Tibial artery (tissue), 4 donors: ENCODE measurements at places on chromosomes 7 and 10.

DNA sequence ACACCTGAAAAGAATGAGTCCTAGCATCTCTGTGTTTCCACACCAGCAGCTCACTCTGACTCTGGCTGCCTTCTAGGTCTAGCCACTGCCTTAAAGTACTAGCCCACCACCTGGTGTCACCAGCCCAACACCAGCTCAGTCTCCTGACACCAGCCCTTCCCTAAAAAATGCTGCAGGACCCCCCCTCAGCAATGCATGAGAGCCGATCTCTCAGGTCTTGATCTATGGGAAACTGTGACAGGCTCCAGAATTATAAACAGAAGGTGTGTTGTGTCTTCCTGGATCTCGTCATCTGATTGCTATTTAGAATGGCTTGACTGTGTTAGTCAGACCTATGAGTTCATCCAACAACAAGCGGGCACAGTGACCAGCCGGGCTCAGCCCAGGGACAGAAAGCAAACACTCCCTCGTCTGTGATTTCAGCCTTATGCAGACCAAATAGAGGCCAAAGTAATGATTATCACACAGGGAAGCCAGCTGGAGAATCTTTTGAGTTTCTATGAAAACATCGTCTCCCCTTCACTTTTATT lies 66.6 kb downstream of the CUBN start:
- H3K4me3 ChIP-seq = no peak overlapping the region
- H3K4me1 ChIP-seq = no peaks in the 10 kb centered on the region
- H3K27me3 ChIP-seq = no peaks in the 10 kb centered on the region
- no peaks in the 10 kb centered on the region for H3K36me3 ChIP-seq

- no peaks in the 10 kb centered on the region for H3K27me3 ChIP-seq
- no peaks in the 10 kb centered on the region for H3K36me3 ChIP-seq
- H3K4me3 ChIP-seq = no peak overlapping the region
- no peak for DNase-seq
Measured at GRCh38 chr10:2392145-2392812, 655.0 kb upstream of the ADARB2 start.

GRCh38 chr7:2860627-2861133 lies 16.6 kb upstream of the GNA12 start:
- H3K4me1 ChIP-seq = peaks cover 30% of the 10 kb centered on the region
- no peaks in the 10 kb centered on the region for H3K27me3 ChIP-seq

DNA sequence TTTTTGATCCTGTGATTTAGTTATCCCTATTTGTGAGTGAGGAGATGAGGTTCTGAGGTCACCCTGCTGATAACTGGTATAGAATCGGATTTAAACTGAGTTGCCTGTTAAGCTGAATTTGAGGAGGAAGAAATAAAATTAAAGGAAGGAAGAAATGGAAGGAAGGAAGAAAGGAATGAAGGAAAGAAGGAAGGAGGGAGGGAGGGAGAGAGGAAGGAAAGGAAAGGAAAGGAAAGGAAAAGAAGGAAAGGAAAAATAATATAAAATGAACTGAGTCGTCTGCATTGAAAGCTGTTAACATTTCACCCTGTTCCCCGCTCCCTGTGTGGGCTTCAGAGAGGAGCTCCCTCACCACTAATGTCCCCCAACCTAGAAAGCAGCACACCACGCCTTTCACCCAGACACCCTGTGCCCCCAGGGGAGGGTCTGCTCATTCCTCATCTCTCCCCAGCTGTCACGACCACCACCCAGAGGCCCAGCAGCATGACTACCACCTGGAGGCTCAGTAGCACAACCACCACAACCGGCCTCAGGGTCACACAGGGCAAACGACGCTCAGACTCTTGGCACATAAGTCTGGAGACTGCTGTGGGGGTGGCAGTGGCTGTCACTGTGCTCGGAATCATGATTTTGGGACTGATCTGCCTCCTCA lies 16.3 kb downstream of the PILRA start:
- H3K27me3 ChIP-seq = no peaks in the 10 kb centered on the region
- H3K36me3 ChIP-seq = no peaks in the 10 kb centered on the region
- no peak for DNase-seq
- no peak overlapping the region for H3K4me3 ChIP-seq
- H3K27ac ChIP-seq = no peak overlapping the region
- H3K4me1 ChIP-seq = no peaks in the 10 kb centered on the region

DNA sequence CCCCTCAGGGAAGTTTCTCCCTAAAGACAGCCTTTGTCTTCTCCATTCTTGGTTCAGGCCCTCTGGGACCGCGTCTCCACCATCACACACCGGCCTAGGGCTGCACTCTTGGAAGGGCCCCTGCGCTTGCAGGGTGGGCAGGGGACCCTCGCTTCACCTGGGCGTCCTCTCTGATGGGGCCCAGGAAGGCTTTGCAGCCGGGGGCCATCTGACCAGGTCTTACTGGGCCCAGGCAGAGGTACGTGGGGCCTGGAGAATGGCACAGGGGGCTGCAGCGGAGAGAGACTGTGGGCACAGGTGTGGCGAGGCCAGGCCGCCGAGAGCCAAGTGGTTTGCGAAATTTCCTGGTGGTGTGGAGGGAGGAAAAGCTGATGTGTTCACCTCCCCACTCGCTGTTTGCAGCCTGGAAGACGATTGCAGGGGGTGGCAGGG lies 44.4 kb downstream of the ALOX5 start:
- H3K27ac ChIP-seq = peak overlapping the region; percentile 68
- no peak for DNase-seq
- no peaks in the 10 kb centered on the region for H3K4me1 ChIP-seq
- H3K27me3 ChIP-seq = no peaks in the 10 kb centered on the region
- no peaks in the 10 kb centered on the region for H3K36me3 ChIP-seq
- peak overlapping the region; percentile 62 for H3K4me3 ChIP-seq

- no peaks in the 10 kb centered on the region for H3K4me1 ChIP-seq
- no peaks in the 10 kb centered on the region for H3K36me3 ChIP-seq
- H3K27ac ChIP-seq = no peak overlapping the region
- DNase-seq = no peak
Measured at GRCh38 chr7:2495418-2496299, 19.5 kb upstream of the GRIFIN start.

GRCh38 chr7:13850185-13850752 lies 139.2 kb downstream of the ETV1 start:
- no peaks in the 10 kb centered on the region for H3K4me1 ChIP-seq
- no peak for DNase-seq
- no peak overlapping the region for H3K4me3 ChIP-seq
- no peaks in the 10 kb centered on the region for H3K36me3 ChIP-seq

DNA sequence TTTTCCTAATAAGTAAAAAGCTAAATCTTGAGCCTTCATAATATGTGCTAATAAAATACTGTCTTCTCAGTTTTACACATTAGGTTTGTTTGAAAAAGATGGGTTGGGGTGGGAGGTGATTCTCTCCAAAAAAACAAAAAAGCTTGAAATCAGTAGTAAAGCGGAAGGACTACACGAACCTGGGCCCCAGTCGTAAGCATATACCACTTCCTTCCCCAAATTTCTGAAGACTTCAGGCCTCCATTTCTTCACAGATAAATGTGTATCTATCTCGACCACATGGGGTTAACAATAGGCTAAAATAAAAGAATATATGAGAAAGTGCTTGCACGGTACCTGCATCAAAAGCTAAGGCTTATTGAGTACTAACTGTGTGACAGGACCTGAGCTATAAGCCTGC lies 51.6 kb upstream of the PAX2 start:
- no peaks in the 10 kb centered on the region for H3K36me3 ChIP-seq
- no peak overlapping the region for H3K27ac ChIP-seq
- no peak for DNase-seq
- no peak overlapping the region for H3K4me3 ChIP-seq
